ENCODE measurements at places on chromosomes 2 and 18.

DNA sequence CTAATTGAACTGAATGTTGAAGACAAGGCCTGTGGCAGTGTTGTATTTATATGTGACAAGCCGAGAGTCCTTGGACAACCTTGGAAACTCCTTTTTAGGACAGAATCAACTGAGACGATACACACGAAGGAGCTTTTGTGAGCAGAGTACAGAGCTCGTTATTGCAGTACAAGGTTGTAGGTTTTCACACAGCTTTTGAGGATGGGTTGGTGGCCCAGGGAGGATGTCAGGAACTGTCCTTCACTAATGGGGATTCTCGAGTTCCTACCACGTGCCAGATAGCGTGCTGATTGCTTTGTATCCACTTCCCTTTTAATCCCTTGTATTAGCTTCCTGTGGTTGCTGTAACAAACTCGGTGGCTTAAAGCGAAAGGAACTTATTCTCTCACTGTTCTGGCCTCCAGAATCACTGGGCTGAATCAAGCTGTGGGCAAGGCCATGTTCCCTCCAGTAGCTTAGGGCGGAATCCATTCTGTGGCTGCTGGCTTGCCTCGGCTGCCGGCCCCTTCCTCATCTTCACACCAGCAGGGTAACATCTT, 20.2 kb downstream of the INPP4A start:
- DNase-seq: peak; percentile 63

DNA sequence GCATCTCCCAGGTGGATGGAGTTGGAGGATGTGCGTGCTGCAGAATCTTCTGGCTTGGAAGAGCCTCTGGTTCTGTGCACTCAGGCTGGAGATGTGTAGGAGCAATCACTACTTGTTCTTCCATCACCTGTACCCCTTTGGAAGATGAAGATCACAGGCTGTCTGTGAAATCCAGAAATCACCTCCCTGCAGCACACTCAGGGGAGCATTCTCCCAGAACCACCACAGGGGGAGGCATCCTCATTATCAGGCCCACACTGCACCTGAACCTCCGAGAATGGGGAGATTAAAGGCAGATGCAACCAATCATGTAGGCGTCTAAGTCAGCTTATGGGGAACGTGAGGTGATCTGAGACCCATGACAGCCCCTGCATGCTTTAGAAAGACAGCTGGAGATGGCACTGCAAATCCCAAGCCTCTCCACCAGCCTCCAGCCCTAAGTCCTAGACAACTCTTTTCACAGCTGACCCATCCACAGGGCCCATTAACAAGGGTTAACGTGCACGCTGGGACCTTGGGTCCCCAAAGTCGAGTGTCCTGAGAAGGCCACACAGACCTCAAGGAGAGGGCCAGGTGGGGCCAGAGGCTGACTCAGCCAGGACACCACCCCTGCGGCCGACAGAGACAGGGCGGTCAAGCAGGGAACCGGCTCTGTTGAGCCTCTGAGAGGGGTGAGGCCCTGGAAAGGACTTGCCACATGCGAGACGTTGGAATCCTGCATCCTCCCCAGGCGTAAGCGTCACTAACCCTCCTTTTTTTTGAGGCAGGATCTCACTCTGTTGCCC, 314.9 kb downstream of the EIPR1 start:
- DNase-seq: no peak

- no peak for DNase-seq
These were observed 70.5 kb downstream of the CSRNP3 start for GRCh38 chr2:165539985-165540384.

DNA sequence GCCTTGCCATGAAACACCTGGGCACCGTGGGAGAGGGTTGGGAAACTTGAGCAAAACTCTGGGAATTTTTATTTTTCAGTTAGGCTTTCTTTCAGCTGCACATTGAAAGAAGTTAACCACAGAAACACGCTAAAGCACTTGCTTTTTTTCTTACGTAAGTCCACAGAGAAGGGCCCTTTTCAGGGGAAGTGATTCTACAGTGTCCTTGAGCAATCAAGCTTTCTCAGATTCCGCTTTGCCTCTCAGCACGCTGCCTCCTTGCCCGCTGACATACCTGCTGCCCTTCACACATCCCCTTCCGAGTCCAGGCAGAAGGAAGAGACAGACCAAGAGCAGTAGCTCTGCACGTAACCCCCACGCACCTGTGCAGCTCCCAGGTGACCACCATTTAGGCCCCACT, 135.5 kb upstream of the MYT1L start:
- no peak for DNase-seq

- peak; percentile 74 for DNase-seq
These were observed 8.6 kb upstream of the PLEKHM3 start for GRCh38 chr2:208033701-208034502.

DNA sequence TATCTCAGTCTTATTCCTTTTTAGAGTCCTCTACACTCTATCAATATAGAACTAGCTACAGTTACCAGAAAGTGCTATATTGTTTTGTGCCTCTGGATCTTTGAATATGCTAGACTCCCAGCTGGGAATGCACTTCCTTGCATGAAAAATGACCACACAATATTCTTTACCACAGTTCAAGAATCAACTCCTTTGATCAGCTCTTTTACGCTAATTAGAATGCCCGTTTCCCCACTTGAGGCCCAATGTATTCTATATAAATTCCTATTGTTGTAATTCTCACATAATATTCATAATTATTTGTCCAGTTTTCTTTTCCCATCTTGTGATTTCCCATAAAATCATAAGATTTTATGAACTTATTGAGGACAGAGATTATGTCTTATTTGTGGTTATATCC, 142.2 kb downstream of the UBE2E3 start:
- no peak for DNase-seq

- no peak for DNase-seq
These were observed 236.7 kb downstream of the TCF4 start for GRCh38 chr18:55351241-55351691.

- DNase-seq: no peak
These were observed 96.6 kb downstream of the SOCS6 start for GRCh38 chr18:70385474-70385873.

- DNase-seq: no peak
These were observed 91.1 kb downstream of the DTNB start for GRCh38 chr2:25582077-25582830.

DNA sequence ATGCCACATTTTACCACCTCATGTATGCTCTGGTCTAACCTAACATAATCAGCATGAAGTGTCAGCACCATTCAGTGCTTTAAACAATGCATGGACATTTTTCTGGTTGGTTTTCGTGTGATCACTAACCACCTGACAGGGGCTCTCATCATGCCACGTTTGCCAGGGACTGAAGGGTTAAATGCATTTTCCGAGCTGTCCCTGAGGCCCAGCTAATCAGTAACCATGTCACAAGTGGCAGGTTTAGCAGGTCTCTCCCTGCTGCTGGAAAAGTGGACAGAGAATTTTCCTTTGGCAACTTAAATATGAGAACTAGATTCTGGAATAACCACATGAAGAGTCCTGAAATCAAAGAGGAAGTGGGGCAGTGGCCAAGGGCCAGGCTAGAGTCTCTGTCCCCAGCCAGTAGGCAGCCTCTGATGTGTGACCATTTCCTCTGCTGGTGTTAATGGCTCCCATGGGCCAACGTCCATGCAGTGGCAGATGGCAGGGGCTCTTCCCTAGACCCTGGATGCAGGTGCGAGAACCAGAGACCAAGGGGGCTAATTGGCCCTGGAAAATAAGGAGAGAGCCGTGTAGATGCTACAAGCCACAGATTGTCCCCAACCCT, 69.5 kb downstream of the TPGS2 start:
- DNase-seq: no peak

DNA sequence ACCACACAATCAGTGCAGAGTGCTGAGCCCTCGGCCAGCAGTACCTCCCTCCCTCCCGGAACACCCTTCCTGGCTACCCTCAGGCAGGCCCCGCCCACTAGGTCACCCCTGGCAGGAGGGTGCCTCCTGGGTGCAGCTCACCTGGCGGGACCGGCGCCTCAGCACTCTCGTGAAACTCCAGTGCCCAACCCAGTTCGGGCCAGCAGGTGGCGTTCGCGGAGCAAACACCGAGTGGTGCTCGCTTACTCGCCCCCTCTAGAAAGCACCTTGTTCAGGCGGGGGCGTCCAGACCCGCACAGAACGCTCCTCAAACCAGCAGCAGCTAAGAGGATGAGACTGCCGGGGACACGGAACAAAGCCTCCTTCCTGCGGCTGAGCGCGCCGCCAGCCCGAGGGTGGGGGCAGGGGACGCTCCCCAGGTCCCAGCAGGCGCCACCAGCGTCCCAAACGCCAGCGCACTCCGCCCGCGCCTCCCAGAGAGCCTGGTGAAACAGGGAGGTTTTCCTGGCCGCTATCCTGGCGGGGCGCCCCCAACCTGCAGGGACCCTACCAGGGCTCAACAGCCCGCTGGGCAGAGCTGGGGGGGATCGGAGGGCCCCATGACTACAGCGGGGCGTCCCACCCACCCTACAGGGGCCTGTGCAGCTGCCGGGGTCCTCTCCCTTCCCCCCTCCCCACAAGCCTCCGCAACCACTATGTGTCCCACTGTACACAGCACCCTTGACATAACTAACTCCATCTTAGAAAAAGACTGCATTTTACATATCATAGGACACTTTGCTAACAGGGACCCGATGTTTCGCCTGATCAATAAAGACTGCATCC, 44.7 kb downstream of the MRPS5 start:
- peak; percentile 98 for DNase-seq

DNA sequence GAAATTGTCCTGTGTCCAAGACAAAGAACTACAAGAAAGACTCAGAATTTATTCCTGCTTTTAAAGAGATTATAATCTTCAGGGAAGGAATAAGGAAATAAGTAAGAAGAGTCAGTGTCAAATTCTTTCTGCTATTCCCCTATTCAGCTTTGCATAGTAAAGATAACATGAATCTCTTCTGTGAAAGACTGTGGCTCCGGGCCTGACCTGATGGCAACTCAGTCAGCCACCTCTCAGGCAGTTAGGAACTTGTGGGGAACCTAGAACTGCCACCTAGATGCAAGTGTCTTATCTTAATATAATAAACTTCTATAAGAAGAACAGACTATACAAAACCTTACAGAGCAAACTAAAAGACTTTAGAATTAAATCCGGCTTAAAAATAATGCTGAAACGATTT, 382.0 kb downstream of the RAD51AP2 start:
- no peak for DNase-seq

- DNase-seq: peak; percentile 27
These were observed 224.4 kb upstream of the APCDD1 start for GRCh38 chr18:10230072-10230471.

- DNase-seq: no peak
These were observed 2.1 kb downstream of the TFCP2L1 start for GRCh38 chr2:121282800-121283385.

- no peak for DNase-seq
These were observed 284.7 kb upstream of the ZC3H15 start for GRCh38 chr2:186201371-186201770.

DNA sequence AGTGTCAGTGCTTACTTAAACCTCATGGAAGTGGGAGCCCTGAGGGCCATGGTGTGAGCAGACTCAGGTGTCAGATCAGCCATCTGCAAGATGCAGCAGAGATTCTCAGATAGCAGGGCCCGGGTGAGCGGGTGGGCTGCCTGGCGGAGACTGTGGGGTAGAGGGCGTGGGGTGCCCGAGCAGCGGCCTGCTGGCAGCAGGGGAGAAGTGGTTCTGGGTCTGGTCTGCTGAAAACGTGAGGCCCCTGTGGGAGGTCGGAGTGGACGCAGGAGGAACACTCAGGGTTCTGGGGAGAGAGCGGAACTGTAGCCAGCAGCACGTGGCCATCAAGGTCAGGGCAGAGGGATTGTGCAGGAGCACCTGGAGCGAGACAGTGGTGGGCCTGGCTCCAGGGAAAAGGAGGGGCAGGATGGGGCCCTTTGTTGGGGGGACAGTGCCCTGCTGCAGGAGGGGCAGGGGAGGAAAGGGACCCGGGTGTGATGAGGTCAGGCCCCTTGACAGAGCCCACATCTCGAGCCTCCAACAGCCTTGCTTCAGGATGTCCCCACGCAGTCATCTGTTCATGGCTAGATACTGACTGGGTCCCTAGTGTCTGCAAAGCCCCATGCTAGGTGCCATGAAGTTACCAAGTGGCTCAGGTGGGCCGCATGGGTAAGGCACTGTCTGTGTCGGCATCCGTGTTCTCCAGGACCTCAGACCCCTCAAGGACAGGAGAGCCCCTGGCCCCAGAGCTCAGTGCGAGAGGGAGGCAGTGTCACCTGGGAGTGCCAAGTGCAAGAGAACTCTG, 2.7 kb upstream of the ESPNL start:
- DNase-seq: no peak

- no peak for DNase-seq
These were observed 26.9 kb downstream of the ACADL start for GRCh38 chr2:210198326-210198725.

DNA sequence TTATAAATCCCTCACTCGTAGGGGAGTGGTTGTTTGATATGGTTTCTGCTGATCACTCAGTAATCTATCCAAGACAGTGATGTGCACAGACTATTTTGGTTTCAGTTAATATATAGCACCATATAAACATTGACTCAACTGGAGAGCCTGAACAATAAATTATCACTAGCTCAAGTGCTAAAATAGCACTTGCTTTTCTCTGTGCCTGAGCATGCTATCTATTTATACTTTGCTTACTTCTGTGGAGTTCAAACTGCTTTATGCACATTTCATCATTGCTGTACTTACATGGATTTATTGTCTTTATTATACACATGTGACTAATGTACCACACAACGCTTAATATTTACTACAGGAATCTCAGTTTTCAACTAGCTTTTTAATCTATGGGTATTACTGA, 133.6 kb downstream of the BCL2 start:
- DNase-seq: no peak

DNA sequence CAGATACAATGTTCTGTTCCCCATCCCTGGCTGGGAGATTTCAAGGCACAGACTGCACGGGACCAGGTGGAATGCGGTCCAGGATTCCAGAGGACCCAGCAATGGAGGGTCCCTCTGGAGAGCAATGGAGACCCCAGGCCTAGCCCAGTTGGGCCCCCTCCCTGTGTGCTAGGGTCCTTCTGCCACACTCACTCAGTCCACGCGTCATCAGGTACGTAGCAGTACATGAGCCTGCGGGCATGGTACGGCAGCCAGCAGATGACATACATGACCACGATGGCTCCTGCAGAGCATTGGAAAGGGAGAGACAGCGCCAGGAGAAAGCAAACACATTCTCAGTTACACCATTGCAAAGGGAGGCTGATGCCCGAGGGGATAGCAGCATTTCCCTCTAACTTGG, 10.1 kb downstream of the NTSR2 start:
- DNase-seq: no peak

DNA sequence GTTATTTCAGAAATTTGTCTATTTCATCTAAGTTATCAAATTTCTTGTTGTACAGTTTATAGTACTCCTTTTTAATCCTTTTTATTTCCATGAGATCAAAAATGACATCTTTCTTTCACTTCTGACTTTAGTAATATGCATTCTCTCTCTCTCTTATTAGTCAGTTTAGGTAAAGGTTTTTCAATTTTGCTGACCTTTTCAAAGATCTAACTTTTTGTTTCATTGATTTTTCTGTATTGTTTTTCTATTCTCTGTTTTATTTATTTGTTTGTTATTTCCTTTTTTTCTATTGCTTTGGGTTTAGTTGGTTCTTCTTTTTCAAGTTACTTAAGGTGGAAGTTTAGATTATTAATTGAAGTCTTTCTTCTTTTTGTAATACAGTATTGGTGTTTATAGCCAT, 294.2 kb downstream of the CCDC85A start:
- DNase-seq: no peak
